Panc1 (cell line): ENCODE measurements at places on chromosomes 3 and 15. TPM values are rescaled to one million over a fixed set of nuclear protein-coding genes. Genes with fewer than 3 reads are reported as not detected.

The NOP10 gene
- total RNA-seq = 306 TPM

The LRRC31 gene
- not detected for total RNA-seq

The CPB1 gene
- 4.4 TPM for total RNA-seq

The STRIT1 gene
- total RNA-seq = not detected

The DIPK2A gene
- 14.3 TPM for total RNA-seq

The LRTM1 gene
- total RNA-seq = not detected

The IGSF11 gene
- total RNA-seq = 0.33 TPM
